Fibroblast of skin of right biceps (primary cell): ENCODE measurements at places on chromosomes 1 and 21.

DNA sequence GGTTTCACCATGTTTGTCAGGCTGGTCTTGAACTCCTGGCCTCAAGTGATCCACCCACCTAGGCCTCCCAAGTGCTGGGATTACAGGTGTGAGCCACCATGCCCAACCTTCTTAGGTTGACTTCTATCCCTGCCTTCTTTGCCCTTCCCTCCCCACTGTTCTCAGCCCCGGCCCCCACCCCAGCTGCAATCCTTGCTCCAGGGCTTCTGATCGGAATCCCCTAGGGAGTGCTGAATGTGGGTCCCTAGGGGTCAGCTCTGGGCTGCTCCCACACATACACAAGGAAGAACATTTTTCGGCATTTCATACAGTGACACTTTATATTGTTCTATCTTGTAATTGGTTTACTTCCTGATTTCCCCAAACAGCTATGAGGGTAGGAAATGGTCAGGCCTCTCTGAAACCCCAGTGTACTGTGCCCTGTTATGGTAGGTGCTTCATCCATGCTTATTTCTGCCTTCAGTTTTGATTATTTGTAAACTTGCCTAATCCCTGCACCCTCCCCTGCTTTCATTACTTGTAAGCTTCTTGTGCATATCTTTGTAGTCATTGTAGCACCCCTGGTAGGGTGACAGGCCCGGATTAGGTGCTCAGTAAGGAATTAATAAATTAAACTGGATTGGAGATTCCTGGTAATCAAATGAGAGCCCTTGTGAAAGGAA lies 5.8 kb upstream of the SRP9 start:
- DNase-seq = no peak

DNA sequence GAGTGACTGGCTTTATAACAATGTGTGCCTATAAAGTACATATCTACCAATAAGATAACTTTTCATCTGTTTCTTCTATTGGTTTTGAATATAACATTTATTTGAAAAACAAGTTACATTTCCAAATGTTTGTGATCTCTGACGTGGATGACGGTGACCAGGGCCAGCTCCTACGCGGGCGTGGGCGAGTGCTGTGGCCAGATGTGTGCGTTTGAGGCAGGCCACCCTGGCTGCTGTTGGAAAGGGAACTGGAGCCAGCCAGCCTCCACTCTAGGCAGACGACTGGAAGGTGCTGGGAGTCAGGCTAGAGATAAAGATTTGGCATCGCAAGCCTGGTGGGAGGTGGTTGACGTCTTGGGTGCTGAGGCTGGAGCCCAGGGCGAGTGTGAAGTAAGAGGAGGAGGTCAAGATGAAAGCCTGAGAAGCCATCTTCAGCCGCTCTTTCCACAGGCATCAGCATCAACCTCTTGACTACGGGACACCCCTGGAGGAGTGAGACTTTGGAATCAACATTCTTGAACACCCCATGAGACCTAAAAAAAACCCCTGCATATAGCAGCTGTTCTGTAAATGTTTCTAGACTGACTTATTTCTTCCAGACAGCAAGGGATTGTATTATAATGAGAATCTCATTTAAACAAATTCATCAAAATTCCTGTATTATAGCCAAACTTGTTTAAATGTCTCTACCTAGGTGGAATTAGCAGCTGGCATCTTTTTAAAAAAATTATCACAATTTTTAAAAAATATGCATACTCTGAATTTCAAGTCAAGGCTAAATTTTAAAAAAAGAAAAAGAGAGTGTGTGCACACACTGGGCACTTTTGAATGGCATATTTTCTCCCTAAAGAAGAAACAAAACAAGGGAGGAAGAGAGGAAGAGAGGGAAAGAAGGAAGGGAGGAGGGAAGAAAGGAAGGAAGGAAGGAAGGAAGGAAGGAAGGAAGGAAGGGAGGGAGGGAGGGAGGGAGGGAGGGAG lies 112.5 kb upstream of the SLC44A3 start:
- DNase-seq = no peak

DNA sequence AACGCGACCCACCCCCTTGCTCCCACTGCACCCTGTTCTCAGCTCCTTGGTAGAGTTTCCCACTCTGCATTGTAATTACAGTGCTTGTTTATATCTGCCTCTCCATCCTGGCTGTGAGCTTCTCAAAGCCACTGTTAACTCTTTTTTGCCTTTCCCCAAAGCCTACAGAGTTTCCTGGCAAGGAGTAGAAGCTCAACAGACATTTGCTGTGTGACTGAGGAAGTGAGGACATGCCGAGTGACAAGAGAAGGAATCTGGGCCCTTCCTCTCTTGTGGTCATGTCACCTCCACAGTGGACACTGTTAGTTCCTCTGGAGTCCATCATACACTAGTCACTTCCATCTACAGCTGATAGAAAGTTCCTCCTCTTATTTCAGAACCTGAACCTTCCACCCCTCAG lies 6.1 kb upstream of the IGSF8 start:
- no peak for DNase-seq

GRCh38 chr1:235259133-235259778 lies 68.7 kb downstream of the ARID4B start:
- no peak for DNase-seq
